Urothelium cell line (cell line): ENCODE measurements at places on chromosomes 2 and 18.

DNA sequence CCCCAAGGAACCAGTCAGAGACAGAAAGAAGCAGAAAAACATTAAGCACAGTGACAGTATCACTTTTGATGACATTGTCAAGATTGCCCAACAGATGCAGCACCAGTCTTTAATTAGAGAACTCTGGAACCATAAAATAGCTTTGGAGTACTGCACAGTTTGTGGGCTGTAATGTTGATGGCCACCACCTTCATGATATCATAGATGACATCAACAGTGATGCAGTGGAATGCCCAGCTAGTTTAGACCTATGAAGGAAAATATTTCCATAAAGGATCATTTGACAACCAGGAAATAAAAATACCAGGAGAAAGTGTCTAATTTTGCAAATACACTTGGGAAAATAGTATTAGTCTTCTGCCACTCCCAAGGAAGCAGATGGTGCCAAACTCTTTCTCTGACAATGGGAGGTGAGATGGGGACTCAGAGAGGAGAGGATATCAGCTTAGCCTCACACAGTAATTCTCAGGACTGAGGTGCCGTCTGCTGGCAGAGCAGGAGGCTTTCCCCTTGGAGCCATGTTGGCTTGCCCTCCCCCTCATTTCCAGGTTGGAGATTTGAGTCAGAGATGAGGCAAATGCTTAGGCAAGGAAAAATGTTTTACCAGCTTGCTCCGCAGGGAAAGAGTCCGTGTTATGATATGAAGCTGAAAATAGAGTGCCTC, 107.5 kb upstream of the CELF4 start:
- DNase-seq: no peak

GRCh38 chr18:4870177-4870773, 326.8 kb downstream of the AKAIN1 start:
- peak; percentile 39 for DNase-seq

DNA sequence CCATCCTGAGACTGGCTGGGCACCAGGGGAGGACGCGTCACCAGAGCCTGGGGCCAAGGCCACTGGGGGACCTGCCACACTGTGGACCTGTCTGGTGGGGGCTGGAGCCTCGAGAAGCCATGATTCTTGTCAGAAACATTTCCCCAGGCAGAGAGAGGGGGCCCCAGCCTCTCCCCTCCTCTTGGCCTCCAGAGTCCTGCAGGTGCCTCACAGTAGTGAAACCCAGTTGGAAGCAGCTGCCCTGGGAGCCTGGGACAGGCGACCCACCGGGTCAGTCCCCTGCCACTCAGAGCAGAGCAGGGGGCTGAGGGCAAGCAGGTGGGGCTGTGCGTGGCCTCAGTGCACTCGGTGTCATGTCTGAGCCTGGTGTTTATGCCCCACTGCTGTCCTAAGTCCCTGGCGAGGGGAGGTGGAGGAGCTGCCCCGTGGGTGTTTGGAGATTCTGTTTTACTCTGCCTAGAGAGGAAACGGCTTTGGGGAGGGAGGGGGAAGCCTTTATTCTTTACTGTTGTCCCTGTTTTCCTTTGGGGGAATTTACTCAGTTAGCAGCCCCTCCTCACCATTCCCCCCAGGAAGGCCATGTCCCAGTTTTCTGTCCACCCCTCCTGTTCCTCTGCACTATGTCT, 7.7 kb downstream of the OXER1 start:
- DNase-seq: no peak

DNA sequence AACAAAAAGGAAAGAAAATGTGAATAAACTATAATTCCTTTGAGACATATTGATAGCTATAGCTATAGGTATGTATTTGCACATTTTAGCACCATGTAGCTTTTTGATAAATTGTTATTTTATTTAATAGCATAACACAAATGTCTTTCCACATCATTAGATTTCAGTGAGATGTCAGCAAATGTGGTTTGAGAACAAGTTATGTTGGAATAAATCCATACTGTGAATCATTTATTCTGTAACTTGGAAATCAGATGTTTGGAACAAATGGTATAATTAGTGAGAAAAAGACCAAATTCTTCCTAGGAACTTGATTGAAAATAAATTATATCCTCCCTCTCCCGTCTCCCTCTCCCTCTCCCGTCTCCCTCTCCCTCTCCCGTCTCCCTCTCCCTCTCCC, 62.8 kb downstream of the NABP1 start:
- no peak for DNase-seq

- no peak for DNase-seq
These were observed 157.4 kb downstream of the DTNA start for GRCh38 chr18:34867520-34867919.

DNA sequence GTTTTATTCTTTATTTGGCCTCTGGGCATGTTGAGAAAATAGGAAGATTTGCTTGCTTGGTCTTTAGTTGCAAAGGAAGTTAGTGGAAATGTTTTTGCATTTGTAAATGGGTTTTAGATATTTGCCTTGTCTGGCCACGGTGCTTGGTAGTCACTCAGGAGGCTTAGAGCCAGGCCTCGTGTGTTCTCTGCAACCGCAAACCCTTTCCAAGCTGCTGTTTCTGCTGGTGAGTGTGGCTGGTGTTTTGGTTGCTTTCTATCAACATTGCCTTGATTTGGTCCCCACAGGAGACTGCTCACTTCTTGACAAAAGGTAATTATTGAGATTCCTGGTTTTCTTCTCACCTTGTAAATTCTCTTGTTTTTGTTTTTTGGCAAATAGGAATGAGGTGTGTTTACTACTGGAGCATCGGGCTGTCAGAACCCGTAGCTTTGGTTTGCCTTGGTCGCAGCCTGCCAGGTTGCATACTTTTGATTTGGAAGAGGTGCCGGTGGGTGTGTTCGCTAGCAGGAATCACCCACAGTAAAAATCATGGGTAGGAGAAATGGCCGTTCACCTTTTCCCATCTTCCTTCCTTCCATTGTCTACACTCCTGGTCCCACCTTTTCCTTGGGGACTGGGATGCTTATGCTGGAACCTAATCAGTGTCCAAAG, 15.8 kb downstream of the ASAP2 start:
- DNase-seq: no peak

GRCh38 chr2:37119157-37119556, 34.8 kb downstream of the GPATCH11 start:
- DNase-seq: no peak
